ENCODE measurements at places on chromosomes 2 and 18.

DNA sequence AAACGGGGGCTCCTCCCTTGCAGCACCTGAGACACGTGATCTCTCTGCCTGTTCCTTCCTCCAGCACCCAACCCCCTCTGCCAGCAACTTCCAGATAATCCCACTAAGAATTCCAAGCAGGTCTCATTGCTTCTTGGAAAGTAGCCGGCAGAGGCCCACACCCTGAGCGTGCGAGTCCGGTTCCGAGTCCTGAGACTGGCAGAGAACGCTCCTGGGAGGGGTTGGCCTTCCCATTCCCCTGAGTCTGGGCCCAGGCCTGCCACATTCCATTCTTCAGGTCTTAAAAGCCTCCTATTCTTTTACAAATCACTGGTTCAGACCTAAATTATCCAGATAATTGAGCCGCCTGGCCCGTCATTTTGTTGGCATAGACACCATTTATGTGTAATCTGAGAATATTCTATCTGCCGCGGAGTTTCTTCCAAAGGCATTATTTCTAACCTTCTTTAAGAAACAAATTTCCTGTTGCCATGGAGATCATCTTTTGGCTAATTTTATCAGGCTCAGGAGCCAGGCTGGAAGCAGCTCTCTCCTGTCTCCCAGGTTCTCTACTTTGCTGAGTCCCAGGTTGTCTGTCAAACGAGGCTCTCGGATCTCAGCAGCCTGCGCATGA lies 165.4 kb downstream of the MYCN start:
- DNase-seq = no peak

- DNase-seq = no peak
Measured at GRCh38 chr2:149507974-149508373, 79.6 kb downstream of the MMADHC start.

DNA sequence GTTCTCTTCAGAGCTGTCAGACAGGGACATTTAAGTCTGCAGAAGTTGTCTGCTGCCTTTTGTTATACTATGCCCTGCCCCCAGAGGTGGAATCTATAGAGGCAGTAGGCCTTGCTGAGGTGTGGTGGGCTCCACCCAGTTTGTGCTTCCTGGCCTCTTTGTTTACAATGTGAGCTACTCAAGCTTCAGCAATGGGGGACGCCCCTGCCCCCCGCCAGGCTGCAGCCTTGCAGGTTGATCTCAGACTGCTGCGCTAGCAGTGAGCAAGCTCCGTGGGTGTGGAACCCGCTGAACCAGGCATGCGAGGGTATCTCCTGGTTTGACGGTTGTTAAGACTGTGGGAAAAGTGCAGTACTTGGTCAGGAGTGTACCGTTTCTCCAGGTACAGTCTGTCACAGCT lies 24.0 kb upstream of the PAIP2B start:
- no peak for DNase-seq

DNA sequence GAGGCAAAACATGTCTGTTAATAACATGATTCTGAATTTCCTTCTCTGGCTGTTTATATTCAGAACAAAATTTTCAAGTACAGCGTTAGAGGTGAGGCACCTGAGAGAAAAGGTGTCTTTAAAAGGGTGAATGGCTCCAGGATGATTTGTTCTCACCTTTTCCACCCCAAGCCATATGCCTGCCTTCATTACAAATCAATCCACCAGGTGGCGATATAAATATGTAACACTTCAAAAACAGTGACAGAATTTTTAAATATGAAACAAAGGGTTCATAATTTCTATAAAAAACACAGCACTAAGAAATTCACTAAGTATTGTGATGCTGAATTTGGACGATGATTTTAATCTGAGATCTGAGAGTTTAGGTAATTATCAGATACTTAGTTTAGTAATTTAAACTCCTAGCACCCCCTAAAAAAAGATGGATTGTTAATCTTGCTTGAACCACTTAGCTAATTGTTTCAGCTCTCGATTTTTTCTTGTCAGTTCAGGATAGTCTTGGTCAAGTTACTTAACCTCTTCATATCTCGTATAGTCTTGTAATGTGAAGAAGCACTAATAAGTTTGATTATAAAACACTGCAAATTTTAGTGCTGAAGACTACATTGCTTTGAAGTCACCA lies 528.8 kb downstream of the CPS1 start:
- no peak for DNase-seq

- DNase-seq = no peak
Measured at GRCh38 chr2:201642086-201642578, 1.2 kb downstream of the TMEM237 start.

DNA sequence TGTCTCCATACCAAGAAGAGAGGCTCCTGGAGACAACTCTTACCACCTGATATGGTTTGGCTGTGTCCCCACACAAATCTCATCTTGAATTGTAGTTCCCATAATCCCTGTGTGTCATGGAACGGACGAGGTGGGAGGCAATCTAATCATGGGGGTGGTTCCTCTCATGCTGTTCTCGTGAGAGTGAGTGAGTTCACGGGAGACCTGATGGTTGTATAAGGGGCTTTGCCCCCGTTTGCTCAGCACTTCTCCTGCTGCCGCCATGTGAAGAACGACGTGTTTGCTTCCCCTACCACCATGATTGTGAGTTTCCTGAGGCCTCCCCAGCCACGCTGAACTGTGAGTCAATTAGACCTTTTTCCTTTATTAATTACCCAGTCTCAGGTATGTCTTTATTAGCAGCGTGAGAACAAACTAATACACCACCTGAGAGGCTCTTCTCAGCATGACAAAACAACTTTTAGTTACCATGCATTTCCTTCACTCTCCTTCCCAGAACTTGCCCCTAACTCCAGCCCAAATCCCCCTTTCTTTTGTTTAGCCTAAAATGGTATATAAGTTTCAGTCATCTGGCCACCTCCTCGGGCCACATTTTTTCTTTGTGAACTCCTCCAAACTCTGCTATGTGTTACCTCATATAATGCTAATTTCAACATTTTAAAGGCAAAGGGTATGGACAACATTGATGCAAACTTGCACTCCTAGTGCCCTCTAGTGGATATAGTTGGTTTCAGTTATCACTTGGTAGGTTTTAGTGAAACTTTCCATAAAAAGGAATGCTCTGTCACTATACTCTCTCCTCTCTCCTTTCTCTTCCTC lies 58.6 kb upstream of the SLC25A52 start:
- no peak for DNase-seq

DNA sequence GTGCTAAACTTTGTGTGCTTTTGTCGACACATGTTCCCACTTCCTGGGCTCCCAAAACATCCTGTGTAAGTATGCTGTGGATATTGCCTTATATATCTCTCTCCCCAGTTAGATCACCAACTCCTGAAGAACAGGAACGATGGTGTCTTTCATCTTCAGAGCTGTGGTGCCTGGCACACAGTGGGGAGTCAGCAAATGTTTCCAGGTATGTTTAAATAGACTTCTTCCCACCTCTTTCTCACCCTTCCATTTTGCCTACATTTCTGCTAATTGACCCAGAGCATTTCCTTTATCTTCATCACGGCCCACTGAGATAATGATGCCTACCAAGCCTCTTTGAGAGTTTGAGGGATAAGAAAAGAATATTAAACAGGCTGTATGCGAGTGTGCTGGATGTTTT lies 60.7 kb downstream of the RND3 start:
- DNase-seq = no peak

GRCh38 chr2:101759162-101759561 lies 61.7 kb downstream of the MAP4K4 start:
- no peak for DNase-seq
